ENCODE measurements at places on chromosomes 3 and 15.

DNA sequence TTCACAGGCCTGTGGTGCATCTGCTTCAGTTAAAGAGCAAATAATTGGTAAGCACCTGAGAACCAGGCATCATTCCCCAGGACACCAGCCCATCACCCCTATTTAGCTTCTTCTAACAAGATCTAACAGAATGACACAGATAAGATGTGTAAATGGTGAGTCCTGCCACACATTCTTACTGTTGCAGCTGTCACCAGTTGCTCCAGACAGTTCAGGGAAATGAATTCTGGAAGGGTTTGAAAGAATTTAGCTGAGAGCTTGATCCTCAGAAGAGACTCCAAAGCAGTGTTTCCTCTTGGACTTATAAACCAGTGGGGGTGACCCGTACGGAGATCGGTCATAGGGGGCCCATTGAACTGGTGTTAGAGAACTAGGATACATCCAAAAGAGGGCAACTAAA lies 238.0 kb downstream of the MEX3B start:
- no peak for DNase-seq

DNA sequence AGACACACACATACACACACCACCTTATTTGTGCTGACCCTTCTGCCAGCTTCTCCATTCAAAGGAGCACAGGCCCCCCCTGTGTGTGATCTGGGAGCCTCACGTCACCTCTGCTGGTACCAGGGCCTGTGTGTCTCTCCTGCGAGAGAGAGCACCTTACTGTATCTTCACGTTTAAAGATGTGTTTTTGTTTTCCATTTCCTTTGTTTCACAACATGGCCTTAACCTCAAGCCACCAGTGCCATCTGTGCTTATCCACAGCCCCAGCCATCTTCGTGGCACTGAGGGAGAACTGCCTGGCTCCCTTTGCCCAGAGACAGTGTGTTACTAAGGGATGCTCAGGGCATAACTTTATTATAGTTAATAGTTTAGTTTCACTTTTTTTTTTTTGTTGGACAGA lies 52.3 kb downstream of the ABHD2 start:
- no peak for DNase-seq

DNA sequence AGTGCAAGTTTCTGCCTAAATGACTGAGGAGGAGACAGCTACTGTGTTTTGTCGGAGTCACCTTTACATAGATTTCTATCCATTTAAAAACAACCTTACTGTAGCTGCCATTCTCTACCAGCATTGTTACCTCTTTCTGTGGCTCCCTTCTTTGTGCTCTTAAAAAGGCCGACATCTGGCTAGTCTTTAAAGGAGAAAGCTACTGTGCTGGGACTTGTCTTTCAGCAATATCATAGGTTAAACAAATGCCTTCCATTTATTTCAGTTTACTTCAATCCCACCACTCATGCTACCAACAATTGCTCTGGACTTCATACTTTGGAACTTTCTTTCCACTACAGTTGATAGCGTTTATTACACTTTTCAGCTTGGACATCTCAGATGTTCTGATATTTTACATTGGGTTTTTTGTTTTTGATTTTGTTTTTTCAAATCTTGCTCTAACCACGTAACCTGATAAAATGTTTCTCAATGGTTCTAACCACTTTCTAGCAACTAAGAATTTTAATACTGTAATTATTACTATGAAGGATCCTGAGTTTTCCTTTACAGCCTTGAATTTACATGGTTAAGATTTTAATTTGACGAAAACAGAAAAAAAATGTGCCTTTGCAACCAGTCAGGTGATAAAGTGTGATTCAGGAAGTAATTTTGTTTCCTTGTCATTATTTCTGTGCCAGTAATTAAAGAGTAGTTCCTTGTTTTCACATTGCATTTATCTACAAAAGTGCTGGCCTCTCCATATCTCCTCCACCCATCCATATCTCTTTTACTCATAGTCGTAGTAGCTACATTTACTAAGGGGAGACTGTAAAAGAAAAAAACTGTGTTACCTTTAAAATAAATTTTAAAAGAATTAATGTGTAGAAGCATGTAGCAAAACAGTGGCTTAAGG lies 1.3 kb upstream of the CBLB start:
- no peak for DNase-seq

DNA sequence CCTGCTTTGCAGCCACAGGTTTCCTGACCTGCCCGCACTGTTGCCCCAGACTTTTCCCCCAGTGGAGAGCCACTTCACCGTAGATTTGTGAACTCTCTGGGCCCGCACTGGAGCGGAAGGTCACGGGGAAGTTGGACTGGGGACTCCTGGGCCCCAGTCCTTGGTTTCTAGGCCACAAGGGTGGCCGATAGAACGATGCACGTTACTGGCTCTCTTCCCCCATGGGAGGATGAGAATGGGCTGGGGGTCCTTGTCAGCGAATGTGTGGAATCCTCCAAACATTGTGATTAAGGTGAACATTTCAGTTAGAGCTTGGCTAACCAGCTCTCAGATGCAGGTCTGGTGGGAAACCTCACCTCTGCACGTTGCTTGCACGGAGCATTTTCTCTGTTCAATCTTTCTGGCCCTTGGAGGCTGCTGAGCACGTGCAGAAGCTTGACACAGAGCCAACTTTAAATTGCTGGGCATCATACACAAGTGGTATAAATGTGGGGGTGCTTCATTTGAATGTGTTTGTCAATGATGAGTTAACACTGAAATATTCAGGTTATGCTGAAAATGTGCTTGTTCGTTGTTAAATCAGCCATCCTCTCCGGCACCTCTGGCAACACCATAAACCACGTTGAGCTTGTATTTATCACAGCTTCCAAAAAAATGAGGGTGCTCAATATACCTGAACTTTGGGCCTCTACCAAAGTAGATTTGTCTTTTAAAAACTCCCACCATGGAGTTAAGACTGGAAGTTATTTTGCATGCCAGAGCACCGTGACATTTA lies 976 bp downstream of the DIS3L start:
- no peak for DNase-seq

GRCh38 chr15:90029024-90029423 lies 27.9 kb downstream of the ZNF710 start:
- DNase-seq, result no peak

DNA sequence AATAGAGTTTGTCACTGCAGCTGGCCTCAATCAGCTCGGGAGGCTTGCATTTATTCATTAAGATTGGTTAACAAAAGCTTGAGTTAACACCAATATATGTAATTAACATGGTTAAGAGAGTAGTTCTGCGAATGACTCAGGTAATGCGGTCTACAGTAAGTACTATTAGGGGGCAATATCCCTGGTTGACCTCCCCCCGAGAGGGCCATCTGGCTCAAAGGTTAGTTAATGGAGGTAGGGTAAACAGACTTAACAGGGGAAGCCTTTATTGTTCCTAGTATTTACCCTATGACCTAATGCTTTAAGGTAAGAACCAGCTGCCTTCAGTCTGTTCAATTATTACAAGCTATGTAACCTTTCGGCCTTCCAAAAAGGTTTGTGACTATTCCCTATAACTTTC lies 403.3 kb upstream of the SGO1 start:
- DNase-seq, result no peak

DNA sequence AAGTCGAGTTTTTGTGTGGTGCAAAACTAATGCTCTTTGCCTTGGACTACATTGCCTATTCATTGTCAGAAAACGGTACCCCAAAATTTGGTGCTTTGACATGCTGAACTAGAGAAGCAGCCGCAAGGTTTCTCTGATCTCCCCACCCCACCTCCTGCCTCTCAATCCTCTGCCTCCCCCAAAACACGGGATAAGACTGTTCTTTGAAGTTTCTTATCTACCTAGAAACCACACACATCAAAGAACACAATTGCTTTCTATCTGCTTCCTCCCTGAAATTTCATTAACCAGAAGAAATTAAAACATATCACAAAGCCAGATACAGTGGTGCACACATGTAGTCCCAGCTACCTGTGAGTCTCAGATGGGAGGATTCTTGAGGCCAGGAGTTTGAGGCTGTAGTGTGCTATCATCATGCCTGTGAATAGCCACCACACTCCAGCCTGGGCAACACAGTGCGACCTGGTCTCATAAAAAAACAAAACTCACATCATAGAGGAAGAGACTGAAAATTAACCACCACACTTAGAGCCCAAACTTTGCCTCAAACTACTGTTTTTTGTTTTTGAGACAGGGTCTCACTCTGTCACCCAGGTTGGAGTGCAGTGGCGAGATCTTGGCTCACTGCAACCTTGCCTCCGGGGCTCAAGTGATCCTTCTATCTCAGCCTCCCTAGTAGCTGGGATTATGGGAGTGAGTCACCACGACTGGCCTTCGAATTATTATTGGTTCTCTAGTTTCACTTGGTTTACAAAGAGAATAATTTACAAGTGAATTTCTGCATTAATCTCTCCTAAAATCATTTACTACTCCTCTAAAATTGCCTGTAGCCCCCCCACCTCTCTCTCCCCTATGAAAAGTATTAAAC lies 2.7 kb upstream of the PCNP start:
- no peak for DNase-seq

DNA sequence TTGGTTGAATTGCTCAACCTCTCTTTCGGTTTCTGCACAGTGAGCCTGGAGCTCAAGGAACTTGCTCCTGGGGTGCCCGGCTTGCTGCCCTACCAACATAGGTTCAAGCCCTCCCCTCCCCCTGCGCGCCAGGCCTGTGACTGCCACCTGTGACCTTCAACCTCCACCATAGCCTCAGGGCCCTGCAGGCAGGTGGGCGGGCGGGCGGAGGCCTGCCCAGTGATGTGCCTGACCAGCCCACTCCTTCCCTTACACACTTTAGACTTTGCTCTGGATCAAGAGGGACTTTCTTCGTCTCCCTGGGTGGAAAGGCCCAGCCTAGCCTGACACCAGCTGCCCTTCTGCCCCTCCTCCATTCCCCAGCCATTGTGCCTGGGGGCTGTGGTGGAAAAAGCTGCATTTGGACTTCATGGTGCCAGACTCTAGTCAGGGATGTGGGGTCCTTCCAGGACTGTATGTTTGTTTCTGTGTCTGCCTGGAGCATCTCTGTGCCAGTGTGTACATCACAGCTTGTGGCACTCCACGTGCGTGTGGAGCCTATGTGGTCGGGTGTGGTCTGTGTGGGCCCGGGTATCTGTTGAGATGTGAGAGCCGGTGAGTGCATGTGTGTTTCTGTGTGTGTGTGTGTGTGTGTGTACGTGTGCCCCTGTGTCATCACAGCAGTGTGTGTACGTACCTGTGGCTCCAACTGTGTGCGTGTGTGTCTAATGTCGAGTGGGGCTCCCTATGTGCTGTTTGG lies 9.5 kb downstream of the PRKCD start:
- no peak for DNase-seq

DNA sequence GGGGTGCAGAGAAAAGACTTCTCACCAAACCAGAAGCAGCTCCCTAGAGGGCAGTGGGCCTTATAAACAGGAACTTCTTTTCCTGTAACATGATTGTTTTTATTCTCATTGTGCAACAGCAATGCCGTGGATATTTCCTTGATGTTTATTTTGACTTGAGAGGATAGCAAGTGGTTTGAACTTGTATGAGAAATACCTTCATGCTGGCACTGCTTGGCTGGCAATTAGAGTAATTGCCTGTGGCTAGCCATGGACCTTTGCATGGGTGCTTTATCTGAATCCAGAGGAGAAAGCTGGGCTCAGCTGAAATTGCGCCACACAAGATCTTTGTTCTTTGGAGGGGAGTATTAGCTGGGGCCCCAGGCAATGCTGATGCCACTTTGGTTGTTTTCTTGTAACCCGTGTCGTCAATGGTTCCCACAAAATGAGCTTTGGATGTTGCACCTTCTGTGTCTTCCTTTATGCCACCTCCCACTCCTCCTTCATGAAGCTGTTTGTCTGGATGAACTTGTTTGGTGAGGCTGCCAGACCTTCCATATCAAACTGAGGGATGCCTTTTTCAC lies 37.9 kb downstream of the CMTM8 start:
- DNase-seq, result no peak

DNA sequence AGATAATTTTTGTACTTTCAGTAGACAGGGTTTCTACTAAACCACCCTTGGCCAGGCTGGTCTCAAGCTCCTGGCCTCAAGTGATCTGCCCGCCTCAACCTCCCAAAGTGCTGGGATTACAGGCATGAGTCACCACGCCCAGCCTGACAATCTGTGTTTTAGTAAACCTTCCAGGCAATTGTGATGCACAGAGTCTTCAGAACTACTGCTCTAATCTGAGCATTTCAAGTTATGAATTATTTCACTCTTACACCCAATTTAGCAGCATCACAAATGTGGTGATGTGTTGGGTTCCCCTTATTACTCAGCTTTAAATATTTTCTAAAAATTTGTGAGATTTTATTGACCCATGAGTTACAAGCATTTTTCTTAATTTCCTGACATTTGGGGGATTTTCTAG lies 94.4 kb downstream of the ULK4 start:
- no peak for DNase-seq

DNA sequence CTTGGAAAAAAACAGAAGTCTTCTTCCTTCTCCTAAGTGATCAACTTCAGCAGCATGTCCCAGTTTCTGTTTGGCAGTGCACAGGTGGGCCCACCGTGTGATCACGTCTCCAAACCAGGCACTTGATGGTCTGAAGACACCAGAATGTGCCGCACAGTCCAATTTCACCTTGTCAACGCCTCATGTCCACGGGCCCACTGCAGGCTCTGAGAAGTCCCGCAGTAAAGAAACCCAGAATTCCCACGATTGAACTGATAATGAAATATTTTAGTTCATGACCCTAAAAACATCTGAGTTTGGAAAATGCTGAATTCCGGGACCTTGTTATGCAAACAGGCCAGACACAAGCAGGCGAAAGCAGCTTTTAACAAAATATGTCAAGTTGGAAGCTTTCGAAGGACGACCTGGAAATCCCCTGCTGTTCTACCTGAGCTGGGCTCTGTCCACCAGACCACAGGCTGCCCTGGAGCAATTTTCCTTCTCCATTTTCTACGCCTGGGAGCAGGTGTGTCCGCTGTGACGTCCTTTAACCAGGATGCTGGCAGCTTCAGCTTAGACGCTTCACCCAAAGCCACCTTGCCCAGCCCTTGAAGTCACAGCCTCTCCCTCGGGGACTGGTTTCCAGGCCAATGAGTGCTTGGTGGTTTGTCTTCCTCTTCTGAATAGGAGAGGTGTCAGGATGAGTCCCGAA lies 167.8 kb upstream of the IQSEC1 start:
- DNase-seq, result no peak

DNA sequence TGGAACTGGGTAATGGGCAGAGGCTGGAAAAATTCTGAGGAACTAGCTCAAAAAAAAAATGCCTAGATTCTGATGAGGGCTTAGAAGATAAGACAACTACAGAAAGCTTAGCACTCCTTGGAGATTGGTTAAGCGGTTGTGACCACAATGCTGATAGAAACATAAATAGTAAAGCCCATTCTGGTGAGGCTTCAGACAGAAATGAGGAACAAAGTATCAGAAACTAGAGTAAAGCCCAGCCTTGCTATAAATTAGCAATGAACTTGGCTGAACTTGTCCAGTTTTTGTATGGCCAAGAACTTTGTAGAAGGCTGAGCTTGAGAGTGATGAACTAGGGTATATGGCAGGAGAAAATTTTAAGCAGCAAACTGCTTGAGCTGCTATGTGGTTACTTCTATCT lies 25.4 kb downstream of the GOLGB1 start:
- DNase-seq, result no peak
